ENCODE measurements at places on chromosomes 5 and 9. TPM values are rescaled to one million over a fixed set of nuclear protein-coding genes. Genes with fewer than 3 reads are reported as not detected.

Gene GABRA6
- total RNA-seq = not detected

GRCh38 chr9:132192728-132193127, 30.9 kb downstream of the NTNG2 start:
- DNase-seq = peak; percentile 70

DNA sequence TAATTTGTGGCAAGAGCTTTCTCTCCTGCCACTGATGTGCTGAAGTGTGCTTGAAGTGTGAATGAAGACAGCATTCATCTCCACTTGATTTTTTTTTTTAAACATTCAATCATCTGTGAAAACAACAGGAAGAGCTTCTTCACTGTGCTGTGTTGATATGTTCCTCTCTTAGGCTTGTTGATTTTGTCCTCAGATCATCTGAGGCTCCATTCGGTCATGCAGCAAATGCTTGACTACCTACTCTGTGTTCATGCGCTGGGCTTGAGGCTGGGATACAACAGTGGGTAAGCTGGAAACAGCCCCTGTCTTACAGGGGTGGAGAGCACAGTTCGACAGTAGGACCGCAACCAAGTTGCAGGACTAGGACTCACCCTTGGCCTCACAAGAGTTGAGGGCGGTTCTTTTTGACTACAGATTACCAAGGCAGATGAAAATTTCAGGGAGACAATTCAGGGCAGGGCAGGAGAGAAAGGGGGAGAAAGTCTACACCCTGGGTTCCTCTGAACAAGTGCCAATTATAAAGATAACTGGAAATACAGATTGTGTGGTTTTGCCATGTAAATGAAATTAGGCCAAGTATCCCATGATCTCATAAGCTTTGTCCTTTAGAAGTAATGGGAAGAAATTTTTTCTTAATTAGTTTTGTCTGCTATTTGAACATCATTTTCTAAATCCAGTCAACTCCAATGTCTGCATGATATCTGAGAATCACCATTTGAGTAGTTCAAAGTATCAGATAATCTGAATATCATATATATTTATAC, 31.0 kb upstream of the F2R start:
- no peak for DNase-seq

- no peak for DNase-seq
Measured at GRCh38 chr9:124908098-124908497, 32.8 kb downstream of the GOLGA1 start.

Gene IL3
- not detected for total RNA-seq

Gene CCL19
- not detected for total RNA-seq

GRCh38 chr5:32098890-32099310, 75.2 kb downstream of the GOLPH3 start:
- DNase-seq = no peak

Gene TPRN
- 9.6 TPM for total RNA-seq

Gene PCDHB14
- total RNA-seq = 16.5 TPM

- DNase-seq = no peak
Measured at GRCh38 chr9:73437758-73438157, 286.1 kb downstream of the ANXA1 start.

- DNase-seq = peak; percentile 2
Measured at GRCh38 chr9:123414204-123414603, 58.2 kb downstream of the CRB2 start.

DNA sequence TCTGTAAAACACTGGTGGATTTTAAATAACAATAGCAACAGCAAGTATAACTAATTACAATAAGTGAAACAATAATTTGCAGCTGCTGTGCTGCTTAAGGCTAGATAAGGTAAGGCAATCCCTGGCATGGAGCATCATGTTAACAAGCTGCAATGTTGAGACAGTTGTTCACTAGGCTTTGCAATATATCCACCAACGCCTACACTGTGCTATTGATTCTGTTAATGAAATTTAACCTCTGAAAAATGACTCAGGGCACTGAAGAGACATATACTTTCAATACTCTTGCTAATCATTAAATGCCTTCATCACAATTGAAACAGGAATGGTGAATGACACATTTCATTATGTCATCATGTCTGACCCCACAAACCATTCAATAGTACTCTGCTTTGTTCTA, 255.0 kb downstream of the EFNA5 start:
- no peak for DNase-seq

- DNase-seq = peak; percentile 67
Measured at GRCh38 chr5:134524272-134524825, 1.1 kb upstream of the JADE2 start.

- no peak for DNase-seq
Measured at GRCh38 chr5:98941131-98941883, 12.5 kb upstream of the CHD1 start.

- no peak for DNase-seq
Measured at GRCh38 chr5:68592351-68592750, 376.8 kb downstream of the PIK3R1 start.

DNA sequence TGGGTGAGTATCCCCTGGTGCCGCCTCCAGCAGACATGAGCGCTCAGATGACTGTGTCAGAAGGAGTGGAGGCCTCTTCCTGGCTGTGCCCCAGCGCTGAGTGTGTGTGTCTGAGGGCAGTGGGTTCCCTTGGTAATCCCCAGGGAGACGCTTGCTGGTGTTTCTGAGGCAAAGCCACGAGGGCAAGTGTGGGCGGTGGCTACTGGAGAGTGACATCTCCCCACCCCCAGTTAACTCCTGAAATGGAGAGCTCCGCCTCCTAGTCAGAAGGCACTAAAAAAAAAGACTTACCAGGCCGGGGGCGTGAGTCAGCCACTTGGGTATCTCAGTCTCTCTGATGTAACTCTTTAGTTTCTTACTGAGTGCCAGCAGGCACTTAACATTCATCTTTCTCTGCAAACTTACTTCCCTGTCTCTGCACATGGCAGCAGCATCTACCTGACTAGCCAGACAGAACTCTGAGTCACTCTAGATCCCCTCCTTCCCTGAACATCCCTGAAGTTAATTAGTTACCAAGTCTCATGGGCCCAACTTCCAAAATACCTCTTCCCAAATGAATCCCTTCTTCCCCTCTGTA, 19.3 kb downstream of the ORM2 start:
- DNase-seq = no peak

Gene MRPL50
- 15.4 TPM for total RNA-seq

DNA sequence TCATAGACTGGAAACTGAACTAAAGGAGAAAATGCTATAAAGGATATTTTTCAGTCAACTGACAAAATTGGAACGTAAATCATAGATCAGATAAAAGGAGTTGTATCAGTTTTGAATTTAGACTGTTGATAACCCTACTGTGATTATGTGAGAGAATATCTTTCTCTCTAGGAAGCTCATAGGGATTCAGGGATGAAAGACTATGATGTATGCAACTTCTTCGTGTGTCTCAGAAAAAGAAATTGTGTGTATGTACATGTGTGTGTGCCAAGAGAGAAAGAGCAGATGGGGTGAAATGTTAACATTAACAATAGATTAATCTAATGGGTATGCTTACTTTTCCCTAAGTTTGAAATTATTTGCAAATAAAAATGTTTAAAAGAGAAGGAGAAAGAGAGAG, 30.7 kb upstream of the C5orf58 start:
- DNase-seq = no peak

Gene GDNF
- 0.51 TPM for total RNA-seq

DNA sequence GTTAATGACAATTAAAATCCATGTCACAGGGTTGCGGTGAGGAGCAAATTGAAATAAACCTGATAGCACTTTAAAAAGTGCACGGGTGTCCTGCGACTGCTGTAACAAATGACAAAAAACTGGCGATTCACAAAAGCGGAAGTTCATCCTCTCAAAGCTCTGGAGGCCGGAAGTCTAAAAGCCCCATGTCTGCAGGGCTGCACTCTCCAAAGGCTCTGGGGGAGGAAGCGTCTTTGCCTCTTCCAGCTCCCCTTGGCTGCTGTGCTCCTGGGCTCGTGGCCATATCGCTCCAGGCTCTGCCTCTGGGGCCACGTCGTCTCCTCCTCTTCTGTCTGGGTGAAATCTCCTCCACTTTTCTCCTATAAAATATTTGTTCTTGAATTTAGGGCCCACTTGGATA, 273.9 kb upstream of the IRX2 start:
- no peak for DNase-seq

Gene OR1Q1
- total RNA-seq = not detected

GRCh38 chr5:175464074-175464941, 14.1 kb upstream of the SFXN1 start:
- DNase-seq = peak; percentile 78

DNA sequence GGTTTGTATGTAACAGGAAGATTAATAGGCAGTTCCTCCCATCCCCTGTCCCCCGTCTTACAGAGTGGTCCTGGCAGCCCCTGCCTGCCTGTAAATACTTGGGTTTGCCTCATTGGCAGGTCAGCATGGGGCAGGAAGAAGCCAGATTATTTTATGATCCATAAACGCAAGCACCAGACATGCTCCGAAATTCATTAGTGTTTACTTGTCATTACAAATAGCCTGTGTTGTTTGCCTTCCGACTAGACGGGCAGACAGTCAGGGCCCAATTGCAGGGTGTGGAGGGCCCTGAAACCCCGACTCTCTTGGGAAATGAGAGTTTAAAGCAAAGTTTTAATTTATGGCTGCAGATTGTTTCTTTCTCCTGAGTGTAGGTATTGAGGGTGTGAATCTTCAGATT, 97.2 kb downstream of the RALGPS1 start:
- DNase-seq = no peak

DNA sequence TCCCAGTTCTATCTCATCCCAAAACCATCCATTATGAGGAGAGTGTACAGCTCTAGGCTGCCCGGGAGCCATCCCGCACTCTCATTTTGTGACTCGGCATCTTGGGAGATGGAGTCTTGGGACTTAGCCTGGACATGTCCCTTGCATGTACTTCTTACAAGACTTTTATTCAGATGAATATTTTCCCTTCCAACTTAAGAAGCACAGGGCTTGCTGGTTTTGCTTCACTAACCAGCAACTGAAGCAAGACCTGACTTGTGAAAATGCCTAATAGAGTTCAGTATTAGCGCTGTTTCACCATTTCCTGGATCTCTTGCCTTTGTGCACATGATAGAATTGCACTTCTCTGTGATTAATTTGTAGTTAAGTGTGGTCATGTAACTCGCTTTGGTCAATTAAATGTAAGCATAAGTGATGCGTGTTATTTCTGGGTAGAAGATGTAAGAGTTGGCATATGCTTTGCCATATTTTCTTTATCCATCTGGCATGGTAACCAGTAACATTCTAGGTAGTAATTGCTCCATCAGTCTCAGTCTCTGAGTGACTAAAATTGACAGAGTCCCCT, 55.8 kb downstream of the PDCD1LG2 start:
- DNase-seq = no peak

Measured in glutamatergic neuron (in vitro differentiated cells).